NAMALWA (cell line): ENCODE measurements at places on chromosomes 11 and 22.

DNA sequence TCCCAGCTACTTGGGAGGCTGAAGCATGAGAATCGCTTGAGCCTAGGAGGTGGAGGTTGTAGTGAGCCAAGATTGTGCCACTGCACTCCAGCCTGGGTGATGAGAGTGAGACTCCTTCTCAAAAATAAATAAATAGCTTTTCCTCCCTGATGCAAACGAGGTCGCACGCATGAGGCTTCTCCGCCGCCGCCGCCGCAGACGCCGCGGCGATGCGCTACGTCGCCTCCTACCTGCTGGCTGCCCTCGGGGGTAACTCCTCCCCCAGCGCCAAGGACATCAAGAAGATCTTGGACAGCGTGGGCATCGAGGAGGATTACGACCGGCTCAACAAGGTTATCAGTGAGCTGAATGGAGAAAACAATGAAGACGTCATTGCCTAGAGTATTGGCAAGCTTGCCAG, 20.0 kb upstream of the RAB39A start:
- no peak for DNase-seq

DNA sequence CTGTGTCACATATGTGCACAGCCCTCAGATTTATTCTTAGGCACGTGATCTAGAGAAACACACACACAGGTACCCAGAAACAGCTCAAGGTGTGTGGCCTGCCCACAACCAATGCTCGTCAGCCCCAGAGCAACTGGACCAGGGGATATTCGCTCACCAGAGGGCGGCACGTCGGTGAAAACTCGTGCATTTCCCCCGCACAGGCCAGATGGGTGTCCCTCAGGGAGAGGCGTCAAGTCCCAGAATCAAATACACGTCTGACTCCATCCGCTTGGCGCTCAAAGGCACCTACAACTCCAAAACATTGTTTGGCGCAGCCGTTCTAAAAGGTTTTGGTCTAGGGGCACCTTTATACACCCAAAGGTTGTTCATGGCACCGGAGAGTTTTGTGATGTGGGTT, 429.0 kb downstream of the BRD1 start:
- no peak for DNase-seq

DNA sequence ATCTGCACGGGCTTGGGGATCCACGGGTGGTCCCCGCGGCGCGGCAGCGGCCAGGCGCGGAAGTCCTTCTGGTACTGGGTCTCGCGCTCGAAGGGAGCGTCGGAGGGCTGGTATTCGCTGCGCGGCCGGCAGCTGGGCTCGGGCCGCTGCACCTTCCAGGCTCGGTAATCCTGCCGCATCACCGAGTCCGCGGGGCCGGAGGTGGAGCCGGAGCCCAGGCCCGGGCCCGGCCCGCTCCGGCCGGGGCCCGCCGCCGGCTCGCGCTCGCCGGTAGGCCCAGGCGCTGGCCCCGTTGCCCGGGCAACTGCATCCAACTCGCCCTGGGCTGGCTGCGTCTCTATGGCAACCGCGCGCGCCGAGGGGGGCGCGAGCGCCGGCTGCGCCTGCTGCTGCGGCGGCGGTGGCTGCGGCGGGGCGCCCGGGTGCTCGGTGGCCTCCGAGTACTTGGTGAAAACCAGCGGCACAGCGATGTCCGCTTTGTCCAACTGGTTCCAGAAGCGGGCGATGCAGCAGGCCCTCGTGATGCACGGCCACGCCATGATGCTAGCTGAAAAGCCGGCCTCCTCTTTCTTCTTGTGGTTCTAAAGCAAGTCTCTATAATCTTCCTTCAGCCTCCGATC, 897 bp downstream of the MAP6 start:
- no peak for DNase-seq

GRCh38 chr11:58592760-58593472, 14.1 kb downstream of the ZFP91 start:
- DNase-seq = no peak

- DNase-seq = no peak
Observed at GRCh38 chr11:123576082-123576481, 78.3 kb downstream of the SCN3B start.

- DNase-seq = no peak
Observed at GRCh38 chr11:35567737-35568465, 42.5 kb upstream of the PAMR1 start.

- no peak for DNase-seq
Observed at GRCh38 chr11:39817241-39817640, 1642.2 kb downstream of the LRRC4C start.
